Esophagus muscularis mucosa (tissue), 4 donors: ENCODE measurements at places on chromosomes 6 and 20. TPM values are rescaled to one million over a fixed set of nuclear protein-coding genes. Genes with fewer than 3 reads are reported as not detected.

GRCh38 chr20:63978319-63979228 lies 868 bp downstream of the SAMD10 start:
- DNase-seq, result no peak

- no peak for DNase-seq
These were observed 47.9 kb upstream of the CITED2 start for GRCh38 chr6:139422105-139423036.

DNA sequence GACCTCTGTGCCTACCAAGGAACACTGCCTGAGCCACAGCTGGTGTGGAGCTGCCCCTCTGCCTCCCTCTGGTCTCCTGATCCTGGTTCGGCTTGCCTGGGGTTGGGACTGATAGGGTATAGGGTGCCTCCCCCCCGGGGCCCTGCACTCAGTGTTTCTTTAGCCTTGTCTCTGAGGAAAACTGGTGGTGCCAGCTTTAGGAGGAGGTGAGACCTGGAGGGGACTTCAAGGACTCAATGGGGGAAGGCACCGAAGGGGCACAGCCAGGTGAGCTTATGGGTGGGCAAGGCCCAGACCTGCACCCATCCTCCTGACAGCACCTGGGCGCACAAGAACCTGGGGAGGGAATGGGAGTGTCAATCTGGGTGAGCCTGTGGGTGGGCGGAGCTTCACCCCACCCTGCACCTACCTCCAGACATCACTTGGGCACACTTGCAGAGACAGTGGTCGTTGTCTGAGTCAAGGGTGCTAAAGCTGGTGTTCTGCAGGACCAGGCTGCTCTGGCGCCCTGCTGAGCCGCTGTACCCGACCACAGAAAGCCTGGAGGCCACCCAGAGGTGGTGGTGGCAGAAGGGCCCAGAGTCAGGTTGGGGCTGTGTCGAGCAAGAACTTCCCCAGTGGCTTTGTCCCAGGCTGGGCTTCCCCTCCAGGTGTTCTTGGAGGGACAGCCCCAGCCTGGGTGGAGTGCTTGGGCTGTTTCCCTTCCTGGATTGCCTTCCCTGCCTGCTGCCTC lies 40.5 kb downstream of the FAM110A start:
- DNase-seq, result no peak

DNA sequence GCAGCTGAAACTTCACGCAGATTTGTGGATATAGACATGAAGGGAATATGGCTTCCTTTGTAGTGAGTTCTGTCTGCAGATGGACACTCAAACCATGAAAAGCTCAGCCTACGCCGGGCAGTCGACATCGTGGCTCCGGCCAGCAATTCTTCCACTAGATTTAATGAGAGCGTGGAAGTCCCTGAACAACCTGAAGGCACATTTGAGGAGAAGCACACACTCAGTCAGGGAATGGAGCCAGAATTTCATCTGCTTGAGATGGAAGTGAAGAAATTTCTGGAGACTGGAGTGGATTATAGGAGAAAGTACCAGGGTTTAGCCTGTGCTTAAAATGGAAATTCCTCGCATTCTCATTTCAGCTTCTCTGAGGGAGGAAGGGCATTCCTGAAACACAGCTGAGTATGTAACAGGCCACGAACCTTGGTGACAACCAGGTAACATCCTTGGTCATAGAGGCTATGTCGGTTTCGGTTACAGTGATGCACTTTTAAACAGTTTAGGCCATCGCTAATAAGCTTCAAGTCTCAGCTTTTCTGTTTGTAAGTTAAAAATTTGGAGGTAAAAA lies 80.5 kb upstream of the AGPAT4 start:
- DNase-seq, result no peak

GRCh38 chr6:168992446-168993144 lies 261.1 kb downstream of the THBS2 start:
- DNase-seq, result no peak

GRCh38 chr6:31874836-31875572 lies 3.8 kb downstream of the SLC44A4 start:
- DNase-seq, result no peak

- DNase-seq, result no peak
These were observed 13.2 kb downstream of the SS18L1 start for GRCh38 chr20:62156592-62157386.

- no peak for DNase-seq
These were observed 219.9 kb downstream of the ALDH8A1 start for GRCh38 chr6:134730013-134730412.

DNA sequence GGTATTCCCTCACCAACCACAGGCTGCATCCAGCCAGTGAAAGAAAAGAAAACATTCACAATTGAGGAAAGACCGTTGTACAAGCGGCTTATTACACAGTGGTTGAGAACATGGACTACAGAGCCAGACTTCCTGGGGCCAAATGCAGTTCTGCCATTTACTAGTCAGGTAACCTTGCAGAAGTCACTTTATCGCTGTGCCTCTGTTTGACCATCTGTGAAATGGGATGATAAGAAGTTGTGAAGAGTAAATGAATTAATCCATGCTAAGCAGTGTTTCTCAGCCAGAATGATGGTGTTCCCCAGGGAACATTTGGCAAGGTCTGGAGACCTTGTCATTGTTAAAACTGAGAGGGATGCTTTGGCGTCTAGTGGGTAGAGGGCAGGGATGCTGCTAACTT lies 14.8 kb downstream of the ARHGAP40 start:
- DNase-seq, result no peak

- DNase-seq, result no peak
These were observed 57.6 kb downstream of the PLCB4 start for GRCh38 chr20:9126527-9126926.

GRCh38 chr20:14191559-14191958 lies 145.9 kb downstream of the FLRT3 start:
- no peak for DNase-seq

- no peak for DNase-seq
These were observed 62.3 kb upstream of the TMEM181 start for GRCh38 chr6:158497620-158498019.

GRCh38 chr20:57679113-57679512 lies 30.7 kb downstream of the PMEPA1 start:
- DNase-seq, result no peak

DNA sequence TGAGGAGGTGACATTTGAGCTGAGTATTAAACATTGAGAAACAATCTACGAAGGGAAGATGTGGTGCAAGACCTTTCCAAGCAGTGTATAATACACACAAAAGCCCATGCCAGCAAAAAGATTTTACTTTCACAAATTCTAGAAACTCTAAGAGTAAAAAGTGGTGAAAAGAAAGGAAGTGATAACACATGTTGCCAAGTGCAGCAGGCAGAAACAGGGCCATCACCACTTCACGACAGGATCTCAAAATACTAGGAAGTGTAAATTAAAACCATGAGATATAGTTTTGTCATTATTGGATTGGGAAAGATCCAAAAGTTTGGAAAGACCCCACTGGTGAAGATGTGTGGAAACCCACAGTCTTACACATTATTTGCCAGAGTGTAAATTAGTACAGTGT lies 1.7 kb upstream of the ENTPD6 start:
- DNase-seq, result peak; percentile 66

GRCh38 chr6:43143235-43144128 lies 27.6 kb upstream of the SRF start:
- peak; percentile 94 for DNase-seq

DNA sequence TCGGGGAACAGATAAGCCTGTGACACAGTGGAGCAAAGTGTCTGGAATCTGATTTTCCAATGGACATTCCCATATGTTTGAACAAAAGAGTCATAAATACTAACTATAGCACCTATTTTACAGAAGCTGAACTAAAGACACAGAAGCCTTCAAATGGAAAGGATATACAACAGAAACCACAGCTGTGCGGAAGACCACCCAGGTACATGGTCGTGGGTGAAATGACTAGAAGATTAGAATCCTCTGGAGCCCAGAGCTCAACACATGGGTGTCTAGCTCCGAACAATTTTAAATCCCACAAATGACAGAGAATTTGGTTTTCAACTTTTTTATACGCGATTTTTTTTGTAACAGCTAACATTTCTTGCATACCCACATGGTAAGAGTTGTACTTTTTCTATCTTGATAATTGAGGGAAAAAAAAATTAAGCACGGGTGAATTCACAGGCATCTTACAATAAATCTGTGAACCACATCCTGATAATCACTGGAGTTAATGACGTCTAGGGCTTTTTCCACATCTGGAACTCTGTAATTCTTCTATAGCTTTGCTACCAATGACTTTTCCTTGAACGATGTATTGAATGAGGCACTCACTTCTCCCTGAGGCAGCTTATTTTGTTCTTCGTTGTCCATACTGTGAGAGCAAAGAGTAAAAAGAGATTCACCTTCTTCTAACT lies 271.1 kb upstream of the AGPAT4 start:
- no peak for DNase-seq

DNA sequence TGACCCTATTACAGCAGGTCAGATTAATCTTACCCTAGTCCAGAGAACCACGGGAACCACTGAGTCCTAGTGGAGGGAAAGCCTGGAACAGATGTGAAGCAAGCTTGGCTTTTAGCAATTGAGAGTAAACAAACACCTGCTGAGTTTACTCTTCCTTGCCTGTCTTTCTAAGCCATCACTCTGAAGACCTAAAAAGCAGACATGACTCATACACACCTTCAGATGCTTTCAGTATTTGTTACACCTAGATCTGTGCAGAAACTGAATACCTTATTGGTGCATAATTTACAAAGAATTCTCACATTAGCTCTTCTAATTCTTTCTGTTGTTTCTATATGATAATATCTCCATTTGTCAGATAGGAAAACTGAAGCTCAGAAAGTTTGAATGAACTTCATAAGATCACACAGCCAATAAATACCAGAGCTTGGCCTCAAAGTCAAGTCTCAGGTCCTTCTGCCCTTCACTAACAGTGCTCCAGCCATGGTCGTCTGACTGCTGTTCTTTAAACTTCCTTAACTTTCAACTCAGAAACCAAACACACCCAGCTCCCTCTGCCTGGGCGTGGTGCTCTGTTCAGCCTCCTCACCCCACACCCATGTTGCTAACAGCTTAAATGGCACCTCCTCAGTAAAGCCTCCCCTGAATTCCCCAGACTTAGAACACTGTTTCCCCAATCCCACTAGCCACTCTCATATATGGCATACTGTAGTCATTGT lies 8.6 kb upstream of the GABBR1 start:
- DNase-seq, result no peak

- DNase-seq, result peak; percentile 72
These were observed 2.4 kb downstream of the DSP start for GRCh38 chr6:7543789-7544424.

GRCh38 chr6:12952318-12952717 lies 235.8 kb downstream of the PHACTR1 start:
- DNase-seq, result no peak

DNA sequence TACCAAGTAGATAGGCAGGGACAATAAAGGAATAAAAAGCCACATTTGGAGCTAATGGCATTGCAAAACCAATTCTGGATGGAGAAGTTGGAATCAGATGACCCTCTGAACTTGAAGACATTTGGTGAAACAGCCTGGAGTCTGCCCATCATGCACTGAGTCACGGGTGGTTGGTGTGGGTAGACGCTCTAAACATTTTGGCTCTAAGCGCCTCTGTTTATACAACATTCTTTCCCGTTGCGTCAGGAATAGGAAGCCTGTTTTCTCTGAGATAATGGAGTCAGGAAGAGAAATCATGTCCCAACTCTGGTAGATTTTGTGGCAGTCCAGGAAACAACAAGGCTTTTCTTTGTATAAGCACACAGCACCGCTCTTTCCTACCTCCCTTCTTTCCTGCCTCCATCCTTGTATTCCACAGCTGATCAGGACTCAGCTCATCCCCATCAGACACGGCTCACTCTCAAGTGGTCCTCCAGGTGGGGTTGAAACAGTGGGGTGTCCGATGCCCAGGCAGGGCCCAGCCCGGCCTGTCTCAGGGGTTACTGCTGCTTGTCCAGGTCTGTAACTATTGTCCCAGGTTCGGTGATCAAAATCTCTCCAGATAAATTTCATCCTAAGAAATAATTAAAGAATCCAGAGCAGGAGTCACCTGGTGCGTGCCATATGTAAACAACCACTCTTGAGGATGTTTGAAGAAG lies 12.1 kb upstream of the RAMACL start:
- DNase-seq, result no peak

- DNase-seq, result no peak
These were observed 83.1 kb downstream of the KCNQ5 start for GRCh38 chr6:72704979-72705378.

- no peak for DNase-seq
These were observed 3.4 kb downstream of the UCKL1 start for GRCh38 chr20:63952769-63953168.

GRCh38 chr6:126373344-126373743 lies 33.4 kb downstream of the CENPW start:
- no peak for DNase-seq

DNA sequence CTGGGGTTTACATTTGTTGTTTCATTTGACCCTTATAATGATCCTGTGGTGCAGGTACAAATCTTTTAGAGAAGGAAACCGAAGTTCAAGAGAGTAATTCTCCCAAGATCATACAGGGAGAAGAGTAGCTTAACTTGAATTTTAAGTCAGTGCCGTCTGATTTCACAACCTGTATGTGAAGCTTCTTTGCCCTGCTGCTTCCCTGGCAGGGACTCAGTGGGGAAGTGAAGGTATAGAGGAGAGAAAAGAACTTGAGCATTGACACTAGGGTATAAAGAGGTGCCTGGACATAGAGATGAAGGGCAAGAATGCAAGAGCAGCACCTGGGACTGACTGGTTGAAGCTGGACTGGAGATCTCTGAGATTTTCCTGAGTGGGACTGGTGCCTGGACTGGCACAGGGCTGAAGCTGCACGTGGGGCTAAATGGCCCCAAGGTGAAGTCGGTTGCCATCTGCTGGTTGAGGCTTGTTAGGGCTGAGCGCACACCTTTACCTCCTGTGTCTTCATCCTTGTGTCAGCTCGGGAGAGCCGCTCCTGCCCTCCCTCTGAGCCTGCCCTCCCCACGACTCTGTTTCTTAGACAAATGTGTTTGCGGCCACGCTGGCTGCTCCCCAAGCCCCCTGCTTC lies 41.8 kb downstream of the FARS2 start:
- DNase-seq, result peak; percentile 55

DNA sequence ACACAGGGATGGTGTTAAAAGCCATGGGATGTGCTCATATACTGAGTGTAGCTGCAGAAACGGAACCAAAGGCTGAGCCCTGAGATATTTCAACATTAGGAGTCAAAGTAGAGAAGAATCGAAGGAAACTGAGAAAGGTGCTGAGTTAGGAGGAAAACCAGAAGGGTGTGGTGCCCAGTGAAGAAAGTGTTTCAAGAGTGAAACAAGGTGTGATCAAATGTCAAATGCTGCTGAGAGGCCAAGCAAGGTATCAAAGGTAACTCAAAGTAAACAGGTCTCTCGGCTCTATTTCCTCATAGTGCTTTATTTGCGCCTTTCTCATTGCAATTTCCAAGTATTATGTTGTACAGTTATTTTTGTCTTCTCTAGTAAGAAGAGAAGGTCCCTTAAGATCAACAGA lies 94.1 kb downstream of the PRDM1 start:
- DNase-seq, result no peak

- no peak for DNase-seq
These were observed 3.4 kb upstream of the JARID2 start for GRCh38 chr6:15242503-15242902.

Gene PNPLA1
- total RNA-seq, result not detected

Gene PARD6B
- total RNA-seq, result 2.1 TPM

Gene AKAP12
- total RNA-seq, result 185 TPM

Gene KLC4
- 24.9 TPM for total RNA-seq

Gene CD93
- total RNA-seq, result 80.4 TPM

Gene PRDM1
- total RNA-seq, result 5.1 TPM

Gene RHAG
- not detected for total RNA-seq

Gene CCN5
- 425 TPM for total RNA-seq

Gene TIAM2
- total RNA-seq, result 14.2 TPM

Gene CALHM5
- 2.0 TPM for total RNA-seq

Gene EEF1A2
- 7.6 TPM for total RNA-seq

Gene HMGA1
- 27.2 TPM for total RNA-seq

Gene ARFRP1
- total RNA-seq, result 34.1 TPM
